ENCODE measurements at places on chromosomes 5 and 9.

GRCh38 chr9:98801969-98802371, 5.5 kb upstream of the GALNT12 start:
- DNase-seq = no peak

DNA sequence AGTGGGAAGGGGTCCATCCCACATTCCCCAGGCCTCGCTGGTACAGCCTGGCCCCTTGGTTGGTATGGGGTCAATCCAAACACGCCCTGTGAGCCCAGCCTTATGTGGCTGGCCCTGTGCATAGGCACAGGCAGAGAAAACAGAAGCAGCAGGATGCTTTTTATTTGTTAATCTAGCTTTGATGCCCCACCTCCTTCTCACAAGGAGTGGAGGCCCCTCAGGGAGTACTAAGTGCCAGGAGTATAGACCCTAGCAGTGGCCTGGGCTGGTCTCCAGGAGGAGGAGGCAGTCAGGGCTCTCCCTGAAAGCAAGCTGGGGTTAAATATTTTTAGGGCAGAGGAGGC, 14.6 kb upstream of the TCF7 start:
- no peak for DNase-seq

- no peak for DNase-seq
Observed at GRCh38 chr5:97628807-97629206, 445.8 kb upstream of the RIOK2 start.

DNA sequence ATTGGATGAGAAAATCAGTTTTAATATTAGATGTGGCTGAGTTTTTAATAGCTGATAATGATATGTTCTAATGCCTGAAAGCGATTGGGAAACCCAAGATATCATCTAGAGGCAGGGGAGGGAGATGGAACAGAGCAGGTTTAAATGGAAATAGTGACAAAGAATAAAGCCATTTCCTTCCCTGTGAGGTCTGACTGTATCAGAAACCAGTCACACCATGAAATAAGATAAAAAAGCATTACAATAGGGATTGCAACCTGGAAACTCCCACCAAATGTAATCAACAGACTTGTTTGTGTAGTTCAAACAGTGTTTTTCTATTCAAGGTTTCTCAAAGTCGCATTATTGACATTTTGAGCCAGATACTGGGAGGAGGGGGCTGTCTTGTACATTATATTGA, 110.1 kb upstream of the SMIM23 start:
- no peak for DNase-seq

- no peak for DNase-seq
Observed at GRCh38 chr5:158998793-158999325, 100.9 kb downstream of the EBF1 start.

- DNase-seq = no peak
Observed at GRCh38 chr5:103487218-103487617, 75.4 kb downstream of the NUDT12 start.

DNA sequence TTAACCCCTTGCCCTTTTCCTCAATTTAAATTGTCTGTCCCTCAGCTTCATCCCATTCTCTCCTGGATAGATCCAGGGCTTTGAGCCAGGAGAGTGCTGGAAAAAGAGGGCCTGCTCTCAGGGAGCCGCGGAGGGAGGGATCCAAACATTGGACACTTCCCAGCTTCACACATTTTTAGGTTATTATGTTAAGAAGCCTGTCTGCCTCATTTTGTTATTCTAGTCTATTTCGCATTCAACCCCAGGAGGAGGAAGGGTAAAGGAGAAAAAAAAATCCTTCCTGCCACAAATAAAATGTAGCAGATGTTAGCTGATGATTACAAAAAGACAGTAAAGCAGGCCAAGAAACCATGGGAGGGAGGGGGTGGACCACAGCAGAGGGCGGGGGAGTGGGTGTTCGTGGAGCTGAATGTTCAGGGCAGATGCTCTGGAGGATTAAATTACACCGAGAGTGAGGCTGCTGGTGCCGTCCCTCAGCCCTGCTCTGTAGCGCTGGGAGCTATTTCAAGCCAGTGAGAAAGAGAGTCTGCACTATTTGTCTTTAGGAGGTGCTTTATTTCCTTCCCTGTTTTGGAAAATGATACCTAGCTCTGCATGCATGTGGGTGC, 60.6 kb upstream of the ZFR start:
- no peak for DNase-seq

DNA sequence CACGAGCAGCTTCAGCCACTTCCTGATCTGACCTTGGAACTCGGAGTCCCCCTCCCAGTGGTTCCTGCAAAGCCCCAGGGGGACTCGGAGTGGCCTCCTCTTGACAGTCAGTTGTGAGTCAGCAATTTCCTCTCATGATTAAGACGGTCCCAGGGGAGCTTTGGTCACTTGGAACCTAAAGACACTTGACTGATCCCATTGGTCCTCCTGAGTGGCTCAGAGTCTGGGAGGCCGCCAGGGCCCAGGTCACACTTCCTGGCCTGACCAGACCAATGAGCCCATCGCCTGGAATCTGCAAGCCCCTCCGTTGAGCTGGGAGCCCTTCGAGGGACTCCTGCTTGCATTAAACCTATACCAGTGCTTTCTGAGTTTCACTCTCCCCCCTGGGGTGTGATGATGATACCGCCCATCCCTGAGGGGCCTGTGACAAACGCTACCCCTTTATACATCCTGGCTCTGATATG, 29.1 kb downstream of the TSPAN17 start:
- no peak for DNase-seq

DNA sequence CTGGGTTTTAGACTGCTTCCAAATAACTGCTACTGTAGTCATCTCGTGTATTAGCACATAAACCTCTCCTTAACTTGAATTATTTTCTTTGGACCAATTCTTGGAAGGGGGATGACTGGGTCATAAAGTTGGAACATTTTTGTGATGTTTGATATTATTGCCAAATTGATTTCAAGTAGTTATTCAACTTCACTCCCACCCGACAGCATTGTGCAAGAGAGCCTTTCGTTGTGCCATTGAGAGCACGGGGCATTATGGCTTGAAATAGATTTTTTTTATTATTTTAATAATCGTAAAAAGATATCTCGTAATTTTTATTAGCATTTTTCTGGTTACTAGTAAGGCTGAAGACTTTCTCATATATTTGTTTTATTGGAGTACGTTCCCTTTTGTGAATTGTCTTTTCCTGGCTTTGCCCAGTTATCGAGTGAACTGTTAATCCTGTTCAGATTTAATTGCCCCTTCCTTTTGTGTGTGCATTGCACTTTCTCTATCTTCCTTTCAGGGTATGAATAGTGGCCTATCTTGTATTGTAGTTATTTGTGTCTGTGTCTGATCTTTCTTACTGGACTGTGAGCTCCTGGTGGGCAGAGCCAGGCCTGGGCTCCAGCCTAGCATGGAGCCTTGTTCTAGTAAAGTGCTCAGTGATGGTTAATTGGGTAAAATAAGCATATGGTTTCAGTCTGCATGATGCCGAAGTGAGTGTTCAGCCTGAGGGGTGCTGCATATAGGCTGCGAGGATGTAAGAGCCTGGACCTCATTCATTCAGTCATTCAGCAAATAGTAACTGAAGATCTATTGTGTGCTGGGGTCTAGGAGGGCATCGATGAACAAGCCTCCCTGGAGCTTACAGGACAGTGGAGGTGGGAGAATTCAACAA, 93.5 kb upstream of the SHB start:
- DNase-seq = no peak

DNA sequence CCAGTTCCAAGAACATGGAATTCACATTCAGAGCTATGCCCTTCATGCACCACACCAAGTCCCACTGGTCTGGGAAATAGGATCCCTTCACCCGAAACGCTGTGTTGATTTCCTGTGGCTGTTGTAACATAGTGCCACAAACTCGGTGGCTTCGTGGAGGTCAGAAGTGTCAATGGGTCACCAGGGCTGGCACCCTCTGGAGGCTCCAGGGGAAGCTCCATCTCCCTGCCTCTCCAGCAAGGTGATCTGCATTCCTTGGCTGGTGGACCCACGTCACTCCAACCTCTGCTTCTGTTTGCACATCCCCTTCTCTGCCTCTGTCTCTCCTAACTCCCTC, 28.9 kb upstream of the ALDH1B1 start:
- DNase-seq = no peak

DNA sequence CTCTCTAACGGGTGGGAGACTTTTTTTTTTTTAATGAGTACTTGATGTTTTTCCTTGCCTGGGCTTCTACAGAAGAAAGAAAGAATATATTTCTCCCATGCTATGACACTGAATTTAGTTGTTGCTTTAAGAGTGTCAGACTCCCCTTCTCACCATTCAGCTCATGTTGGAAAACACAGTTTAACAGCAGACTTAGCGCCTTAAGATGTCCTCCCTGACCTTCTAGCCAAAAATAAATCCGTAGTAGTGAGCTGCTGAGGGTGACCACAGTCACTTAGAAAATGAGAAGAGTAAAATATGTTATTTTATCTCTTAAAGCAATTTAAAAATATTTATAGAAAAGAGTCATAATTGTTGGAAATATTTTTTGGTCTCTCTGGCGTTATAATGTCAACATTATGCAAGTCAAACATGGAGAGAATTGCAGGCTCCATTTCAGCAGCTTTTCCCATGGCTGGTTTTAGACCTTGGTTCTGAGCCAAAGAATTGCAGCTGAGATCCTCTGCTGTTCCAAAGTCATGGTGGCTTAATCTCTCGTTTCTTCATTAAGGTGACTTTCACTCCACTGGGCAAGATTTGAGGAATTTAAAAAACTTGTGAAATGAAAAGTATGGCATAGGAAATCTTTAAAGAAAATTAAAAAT, 143.5 kb downstream of the GHR start:
- DNase-seq = no peak

GRCh38 chr9:14749741-14750211, 27.2 kb upstream of the CER1 start:
- no peak for DNase-seq

DNA sequence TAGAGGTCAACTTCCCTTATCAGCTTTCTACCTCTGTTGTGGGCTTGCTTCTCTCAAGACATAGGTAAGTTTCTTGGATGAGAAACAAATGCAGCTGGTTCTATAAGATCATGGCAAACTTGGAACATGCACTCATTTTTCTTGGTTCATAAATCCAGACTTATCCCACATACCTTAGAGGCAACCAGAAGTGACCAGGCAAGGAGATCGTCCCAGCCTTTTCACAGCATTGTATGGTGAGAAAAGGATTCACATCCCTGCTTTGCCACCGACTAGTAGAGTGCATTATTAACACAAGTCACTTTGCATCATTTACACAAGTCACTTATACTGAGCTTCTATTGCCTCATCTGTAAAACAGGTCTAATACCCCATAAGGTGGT, 35.4 kb downstream of the LHFPL2 start:
- no peak for DNase-seq

DNA sequence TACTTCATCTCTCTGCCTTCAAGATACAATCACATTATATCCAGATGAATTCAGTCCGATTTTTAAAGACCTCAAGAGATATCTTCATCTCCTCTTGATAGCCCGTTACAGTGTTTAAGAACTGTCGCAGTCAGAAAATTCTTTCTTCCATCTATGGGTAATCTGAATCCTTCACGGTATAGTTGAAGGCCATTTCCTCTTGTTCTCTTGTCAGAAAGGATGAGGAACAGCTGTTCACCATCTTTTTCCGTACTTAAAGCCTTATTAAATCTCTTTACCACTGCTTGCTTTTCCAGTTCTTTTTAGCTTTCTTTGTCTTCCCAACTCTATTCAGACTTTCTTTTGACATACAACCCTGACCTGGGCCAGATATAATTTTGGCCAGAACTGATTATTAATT, 121.8 kb downstream of the XRCC4 start:
- no peak for DNase-seq

DNA sequence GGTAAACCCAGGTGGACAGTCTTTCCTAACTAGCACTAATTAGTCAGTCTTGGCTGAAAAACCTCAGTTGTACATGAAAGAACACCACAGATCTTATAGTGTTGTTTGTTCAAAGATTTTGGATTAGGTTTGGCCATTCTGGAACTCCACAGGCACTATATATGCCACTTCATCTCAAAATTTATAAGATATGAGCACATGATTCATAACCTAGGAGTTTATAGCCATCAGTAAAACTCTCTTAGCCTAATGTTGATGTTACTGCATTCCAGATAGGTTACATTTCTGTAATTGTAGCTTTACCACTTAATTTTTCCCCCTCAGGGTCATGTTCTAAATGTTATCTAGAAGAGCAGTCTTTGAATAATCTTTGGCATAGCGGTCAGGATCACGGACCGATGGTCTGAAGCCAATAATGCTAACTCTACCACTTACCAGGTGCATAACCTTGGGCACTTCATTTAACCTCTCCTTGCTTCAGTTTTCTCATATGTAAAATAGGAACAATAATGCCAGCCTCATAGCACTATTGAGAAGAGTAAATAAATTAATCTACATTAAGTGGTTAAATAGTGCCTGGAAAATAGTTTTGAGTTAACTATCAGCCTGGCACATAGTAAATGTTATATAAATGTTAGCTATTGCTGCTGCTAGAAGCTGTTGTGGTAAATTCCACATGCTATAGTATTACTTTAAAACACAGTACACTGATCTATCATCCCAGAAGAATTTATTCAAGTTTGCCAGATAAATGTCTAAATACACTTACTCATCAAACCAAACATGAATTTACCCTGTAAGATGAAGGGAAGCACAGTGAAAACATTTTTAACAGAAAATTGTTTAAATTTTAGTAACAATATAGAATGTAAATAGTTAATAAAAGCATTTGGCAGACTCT, 743.9 kb downstream of the NR2F1-AS1 start:
- no peak for DNase-seq

GRCh38 chr5:168844016-168844921, 265.1 kb upstream of the PANK3 start:
- no peak for DNase-seq

GRCh38 chr9:77910194-77910621, 121.4 kb downstream of the GNAQ start:
- DNase-seq = no peak

DNA sequence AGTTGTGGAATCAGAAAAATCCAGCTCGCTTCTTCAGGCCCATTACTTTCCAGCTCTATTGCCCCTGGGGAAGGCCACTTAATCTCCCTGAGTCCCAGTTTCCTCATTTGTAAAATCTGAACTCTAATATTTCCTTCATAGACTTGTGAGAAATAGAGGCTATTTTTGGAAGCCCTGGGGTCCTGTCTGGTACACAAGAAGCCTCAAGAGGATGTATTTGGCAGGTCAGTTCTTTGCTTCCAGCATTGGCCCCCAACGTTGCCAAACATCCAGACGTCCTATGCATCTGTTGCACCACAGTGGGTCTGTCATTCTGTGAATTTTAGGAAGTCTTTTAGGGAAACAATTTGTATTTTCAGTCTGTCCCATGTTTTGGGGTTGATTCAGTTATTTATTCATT, 525.9 kb downstream of the EBF1 start:
- no peak for DNase-seq

GRCh38 chr9:129740666-129741464, 12.0 kb downstream of the PTGES start:
- DNase-seq = no peak

- no peak for DNase-seq
Observed at GRCh38 chr5:91586232-91586631, 203.1 kb upstream of the ARRDC3 start.

DNA sequence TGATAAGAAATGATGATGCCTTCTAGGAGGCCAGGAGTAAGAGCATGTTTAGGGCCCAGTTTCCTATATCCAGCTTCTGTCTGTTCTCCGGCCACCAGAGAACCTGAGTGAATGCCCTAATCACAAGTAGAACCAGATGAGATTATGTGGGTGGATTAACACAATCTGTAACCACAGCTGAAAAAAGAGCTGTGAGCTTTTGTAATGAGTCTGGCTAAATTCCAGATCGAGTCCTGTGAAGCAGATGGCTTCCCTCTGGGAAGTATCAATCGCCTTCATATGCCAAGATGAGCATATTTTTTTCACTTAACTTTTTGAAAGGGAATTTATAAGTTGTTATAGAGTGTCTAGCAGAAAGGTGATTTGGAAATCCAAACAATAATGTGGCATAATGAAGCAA, 99.8 kb downstream of the NNT start:
- DNase-seq = no peak

GRCh38 chr5:3226196-3226920, 369.3 kb upstream of the IRX1 start:
- no peak for DNase-seq
